Hepatic stellate cell (primary cell): ENCODE measurements at places on chromosomes 11 and 22.

- DNase-seq, result no peak
These were observed 22.0 kb downstream of the PIH1D2 start for GRCh38 chr11:112051768-112052167.

DNA sequence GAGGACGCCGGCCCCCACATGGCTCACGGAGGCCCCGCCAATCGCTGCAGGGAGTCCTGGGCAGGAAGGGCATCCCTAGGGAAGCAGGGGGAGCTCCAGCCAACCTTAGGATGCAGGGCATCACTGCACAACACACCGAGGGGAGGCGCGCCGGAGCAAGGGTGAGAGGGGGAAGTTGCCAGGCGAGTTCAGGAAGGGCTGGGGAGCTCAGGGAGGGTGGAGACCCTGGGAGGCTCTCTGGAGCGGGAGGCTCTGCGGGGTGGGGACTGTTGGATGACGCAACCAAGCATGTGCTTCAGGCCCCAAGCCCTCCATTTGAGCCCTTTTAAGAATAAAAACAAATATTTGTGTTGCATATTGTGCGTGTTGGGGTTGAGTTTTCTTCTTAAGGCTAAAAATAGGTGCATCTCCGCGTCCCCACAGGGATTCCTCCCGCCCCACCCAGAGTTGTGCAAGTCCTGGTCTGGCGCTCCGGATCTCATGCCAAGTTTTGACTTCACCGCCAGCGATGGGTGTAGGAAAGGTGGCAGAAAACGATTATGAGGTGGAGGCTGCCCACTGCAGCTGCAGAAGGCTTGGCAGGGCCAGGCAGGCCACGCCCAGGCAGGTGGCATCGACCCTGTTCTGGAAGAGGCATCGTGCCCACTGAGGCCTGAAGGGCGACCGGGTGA lies 65.2 kb downstream of the WNT7B start:
- DNase-seq, result peak; percentile 81

- DNase-seq, result no peak
These were observed 684.7 kb downstream of the TBC1D22A start for GRCh38 chr22:47446821-47447810.

DNA sequence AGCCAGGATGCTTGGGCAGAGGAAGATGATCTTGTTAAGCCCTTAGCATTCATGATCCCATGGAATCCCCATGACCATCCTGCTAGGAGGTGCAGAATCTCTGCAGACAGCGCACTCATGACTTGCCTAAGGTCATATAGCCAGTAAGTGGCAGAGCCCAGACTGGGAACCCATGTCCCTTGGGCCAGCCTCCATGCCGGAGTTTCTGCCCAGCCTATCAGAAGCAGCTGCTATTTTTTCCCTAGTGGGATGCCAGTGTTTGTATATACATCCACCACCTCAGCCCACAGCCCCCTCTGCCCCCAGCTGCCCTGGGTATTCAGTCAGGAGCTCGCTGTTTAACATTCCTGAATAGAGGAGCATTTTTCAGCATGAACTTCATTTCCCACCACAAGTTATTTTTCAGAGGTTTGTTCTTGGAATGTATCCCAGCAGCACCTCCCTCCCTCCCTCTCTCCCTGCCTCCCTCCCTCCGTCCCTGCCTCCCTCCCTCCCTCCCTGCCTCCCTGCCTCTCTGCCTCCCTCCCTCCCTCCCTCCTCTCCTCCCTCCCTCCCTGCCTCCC lies 34.4 kb upstream of the SUSD2 start:
- peak; percentile 94 for DNase-seq

DNA sequence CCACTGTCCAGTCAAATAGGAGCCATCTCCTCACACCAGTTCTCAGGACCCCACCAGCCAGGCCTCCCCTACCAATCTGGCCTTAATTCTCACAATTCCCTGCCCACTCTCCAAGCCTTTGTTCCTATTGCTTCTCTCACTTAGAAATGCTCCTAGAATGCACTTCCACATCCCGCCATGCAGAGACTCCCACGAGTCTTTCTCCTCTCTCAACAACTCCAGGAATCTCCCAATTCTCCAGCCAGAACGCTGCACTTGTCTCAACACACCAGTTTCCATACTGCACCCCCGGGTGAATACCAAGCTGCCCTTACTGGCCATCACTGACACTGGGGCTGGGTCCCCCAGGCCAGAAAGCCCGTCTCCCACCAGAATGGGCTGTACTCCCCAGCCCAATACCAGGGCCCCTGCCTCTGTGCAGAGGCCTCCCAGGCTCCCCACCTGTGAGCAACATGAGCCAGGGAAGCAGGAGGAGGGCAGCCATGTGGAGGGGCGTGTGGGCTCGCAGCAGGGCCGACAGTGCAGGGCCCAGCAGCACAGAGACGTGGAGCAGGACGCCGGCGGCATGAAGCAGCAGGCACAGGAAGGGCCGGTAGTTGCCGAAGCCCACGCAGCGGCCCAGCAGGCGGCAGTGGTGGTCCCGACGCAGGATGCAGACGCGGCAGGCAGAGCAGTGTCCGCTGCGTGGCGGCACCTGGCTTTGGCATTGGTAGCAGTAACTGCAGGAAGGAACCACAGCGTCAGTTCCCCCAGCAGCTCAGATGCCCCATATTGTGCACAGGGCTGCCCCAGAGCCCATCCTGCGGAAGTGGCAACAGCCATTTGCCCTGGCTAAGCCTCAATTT lies 2.4 kb downstream of the ZDHHC24 start:
- peak; percentile 63 for DNase-seq
